ENCODE measurements at places on chromosomes 5 and 9.

GRCh38 chr9:114779352-114779845, 26.4 kb downstream of the TNFSF15 start:
- peak; percentile 70 for DNase-seq

DNA sequence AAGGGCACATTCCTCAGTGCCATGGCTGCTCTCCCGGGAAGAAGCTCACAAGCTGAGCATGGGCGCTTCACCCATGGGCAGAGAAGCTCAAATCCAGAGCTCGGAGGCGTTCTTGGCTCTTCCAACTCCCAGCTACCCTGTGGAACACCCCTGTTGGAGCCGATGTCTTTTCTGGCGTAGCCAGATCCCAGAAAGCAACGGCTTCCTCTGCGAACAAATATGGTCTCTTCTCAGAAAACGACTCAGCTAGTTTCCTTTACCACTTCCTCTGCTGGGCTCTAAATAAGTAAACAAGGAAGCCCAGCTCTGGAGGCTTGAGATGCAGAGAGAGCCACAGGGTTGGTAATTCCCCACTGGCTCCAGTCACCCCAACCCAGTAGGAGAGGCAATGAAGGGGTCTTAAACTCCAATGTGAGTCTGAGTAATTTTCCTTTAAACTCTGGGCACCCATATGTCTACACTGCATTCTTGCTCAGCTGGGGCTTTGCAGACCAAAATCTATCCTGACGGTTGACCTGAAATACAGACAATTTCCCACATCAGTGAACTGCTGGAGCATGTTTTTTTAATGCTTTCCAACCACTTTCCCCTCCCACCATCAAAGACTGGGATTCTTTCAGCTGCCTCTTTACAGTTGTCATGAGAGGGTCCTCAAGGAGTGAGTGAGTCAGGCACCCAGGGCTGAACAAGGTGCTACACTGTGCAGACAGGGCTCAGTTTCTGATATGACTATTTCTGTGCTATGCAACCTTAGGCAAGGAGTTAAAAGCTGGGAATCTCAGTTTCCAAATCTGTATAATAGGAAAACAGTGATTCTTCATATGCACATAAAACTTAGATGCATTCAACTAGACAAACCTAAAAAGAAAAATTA, at the start of gene LCP2:
Gene LCP2 (minus strand): TSS at position 189 of the 874 bp plus-strand sequence. CDS start 166 bp downstream, at position 23.
- DNase-seq: no peak

- DNase-seq: no peak
Observed at GRCh38 chr9:33414268-33414667, 11.9 kb upstream of the AQP7 start.

DNA sequence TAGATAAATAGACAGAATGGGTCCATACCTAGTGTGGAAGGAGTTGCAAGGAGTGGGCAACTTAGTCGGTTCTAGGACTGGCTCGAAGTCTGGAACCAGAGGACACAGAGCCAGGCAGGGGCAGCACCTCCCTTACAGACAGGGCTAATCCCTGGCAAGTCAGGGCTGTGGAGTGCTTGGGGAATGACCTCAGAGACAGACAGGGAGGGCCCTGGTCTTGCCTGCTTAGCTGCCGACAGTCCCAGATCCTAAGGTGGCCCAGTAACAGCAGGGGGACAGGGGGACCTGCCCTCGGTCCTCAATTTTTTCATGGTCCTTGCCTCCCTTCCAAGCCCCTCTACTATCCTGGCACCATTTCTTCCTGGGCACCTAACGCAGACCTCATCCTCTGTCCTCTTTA, 222.4 kb upstream of the TNC start:
- no peak for DNase-seq

- DNase-seq: no peak
Observed at GRCh38 chr5:71841107-71841506, 122.0 kb downstream of the CARTPT start.

DNA sequence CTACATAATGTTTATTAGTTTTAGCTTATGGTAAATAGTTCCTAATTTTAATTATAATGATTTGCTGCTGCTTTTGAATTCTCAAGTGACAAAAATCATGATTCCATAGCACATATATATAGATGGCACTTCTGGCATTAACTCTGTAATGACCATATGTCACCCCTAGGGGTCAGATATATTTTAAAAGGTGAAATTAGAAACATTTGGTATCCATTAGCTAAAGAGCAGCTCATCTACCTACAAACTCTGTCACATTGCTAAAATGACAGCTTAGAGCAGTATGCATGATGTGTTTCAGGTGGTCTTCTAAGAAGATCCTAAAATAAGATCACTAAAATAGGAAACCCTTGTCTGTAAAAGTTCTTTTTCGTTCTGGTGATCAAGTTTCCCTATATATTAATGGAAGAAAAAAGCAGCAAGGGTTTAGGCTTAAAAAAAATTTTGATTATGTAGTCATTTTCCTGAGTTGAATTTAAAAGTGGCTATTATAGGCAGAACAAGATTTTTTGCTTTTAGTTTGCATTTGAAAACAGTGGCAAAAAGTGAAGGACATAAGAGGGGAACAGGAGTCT, 157.7 kb upstream of the POU5F2 start:
- DNase-seq: no peak

Measured in T1000 (cell line).